ENCODE measurements at places on chromosomes 5 and 9.

- no peak for DNase-seq
Measured at GRCh38 chr5:74035521-74035937, 409.5 kb downstream of the ARHGEF28 start.

DNA sequence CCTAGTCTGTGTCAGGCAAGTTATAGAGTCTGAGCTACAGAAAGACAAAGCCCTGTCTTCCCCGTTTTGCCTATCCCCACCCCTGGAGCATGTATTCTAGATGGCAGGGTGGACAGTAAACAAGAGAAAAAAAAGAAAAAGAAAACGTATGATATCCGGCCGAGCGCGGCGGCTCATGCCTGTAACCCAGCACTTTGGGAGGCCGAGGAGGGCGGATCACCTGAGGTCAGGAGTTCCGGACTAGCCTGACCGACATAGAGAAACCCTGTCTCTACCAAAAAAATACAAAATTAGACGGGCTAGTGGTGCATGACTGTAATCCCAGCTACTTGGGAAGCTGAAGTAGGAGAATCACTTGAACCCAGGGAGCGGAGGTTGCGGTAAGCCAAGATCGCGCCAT is 523.0 kb upstream of the CDH9 start:
- DNase-seq: no peak

GRCh38 chr5:118968925-118969375 is 19.4 kb downstream of the DTWD2 start:
- no peak for DNase-seq

- DNase-seq: no peak
Measured at GRCh38 chr5:172973931-172974330, 9.6 kb upstream of the ATP6V0E1 start.

DNA sequence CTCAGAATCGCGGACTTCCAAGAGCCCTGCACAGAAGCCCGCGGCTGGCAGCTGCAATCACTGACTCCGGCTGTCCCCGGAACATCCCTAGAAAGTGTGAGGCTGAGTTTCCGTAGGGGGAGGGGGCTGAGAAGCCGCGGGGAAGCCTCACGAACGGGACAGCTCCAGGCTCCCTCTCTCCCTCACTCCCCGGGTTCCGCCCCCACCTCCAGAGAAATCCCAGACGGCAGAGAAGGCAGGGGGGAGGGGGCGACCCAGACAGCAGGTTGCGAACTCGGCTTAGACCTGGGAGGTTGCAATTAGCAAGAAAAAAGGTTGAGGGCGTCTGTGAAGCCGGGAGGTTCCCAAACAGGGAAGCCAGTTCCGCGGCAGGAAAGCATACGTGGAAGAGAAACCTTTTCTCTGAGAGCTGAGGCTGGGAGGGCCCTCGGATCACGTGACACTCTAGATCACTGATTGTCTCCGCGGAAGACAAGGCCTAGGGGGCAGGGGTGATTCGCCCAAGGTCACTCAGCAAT is 73.8 kb upstream of the CPLX2 start:
- DNase-seq: no peak

GRCh38 chr5:129018837-129019236 is 53.5 kb downstream of the SLC27A6 start:
- no peak for DNase-seq

DNA sequence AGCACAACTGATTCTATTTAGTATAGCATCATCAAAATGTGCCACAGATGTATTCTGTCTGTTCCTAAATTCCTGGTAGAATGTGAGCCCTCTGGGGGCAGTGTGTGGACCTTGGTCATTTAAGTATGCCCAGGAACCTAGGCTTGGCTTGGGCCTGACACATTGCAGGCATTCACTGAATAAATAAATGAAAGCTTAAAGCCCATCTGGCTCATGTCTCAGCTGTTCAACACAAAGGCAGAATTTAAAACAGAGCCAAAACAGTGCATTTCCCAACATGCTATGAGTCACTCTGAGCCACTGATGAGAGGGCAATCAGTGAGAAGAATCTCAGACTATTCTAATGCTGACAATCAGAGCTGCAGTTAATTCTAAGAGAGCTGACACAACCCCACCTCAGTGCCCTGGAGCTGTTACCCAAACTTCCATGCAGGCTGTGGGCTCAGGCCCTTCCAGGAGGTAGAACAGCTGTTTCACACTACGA is 8.1 kb downstream of the FAM193B start:
- DNase-seq: no peak

DNA sequence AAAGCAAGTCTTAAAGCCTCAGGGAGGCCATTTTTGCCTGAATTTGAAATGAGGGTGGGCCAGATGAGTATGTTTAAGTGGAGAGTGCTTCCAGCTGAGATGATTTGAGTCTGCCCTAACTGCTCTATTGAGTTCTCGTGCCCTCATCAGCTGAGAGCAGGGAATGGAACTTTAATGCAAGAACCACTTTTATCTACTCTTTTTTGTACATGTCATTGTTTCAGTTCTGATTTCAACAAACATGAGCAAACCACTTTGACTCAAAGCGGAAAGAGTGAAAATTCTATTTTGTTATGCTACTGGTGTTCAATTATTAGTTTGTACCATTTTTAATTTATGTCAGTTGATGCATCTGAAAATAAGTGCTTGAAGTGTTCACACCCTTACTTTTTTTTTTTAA is 35.8 kb downstream of the DCAF10 start:
- DNase-seq: no peak

DNA sequence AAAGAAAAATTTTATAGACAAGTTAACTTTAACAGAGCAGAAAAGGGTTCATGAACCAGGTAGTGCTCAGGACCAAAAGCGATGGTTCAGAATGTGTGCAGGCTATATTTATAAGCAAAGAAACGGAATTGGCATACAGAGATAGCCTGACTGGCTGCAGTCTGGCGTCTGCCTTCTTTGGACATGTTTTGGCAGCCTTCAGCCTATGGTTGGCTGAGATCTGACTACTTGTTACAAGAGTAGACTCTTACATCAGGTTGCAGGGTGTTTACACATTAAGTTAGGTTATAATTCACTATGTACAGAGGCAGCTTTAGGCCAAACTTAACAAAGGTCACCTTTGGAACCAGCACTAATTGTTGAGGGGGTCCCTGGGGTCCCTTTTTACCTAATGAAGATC is 7.0 kb downstream of the NOP16 start:
- DNase-seq: no peak

DNA sequence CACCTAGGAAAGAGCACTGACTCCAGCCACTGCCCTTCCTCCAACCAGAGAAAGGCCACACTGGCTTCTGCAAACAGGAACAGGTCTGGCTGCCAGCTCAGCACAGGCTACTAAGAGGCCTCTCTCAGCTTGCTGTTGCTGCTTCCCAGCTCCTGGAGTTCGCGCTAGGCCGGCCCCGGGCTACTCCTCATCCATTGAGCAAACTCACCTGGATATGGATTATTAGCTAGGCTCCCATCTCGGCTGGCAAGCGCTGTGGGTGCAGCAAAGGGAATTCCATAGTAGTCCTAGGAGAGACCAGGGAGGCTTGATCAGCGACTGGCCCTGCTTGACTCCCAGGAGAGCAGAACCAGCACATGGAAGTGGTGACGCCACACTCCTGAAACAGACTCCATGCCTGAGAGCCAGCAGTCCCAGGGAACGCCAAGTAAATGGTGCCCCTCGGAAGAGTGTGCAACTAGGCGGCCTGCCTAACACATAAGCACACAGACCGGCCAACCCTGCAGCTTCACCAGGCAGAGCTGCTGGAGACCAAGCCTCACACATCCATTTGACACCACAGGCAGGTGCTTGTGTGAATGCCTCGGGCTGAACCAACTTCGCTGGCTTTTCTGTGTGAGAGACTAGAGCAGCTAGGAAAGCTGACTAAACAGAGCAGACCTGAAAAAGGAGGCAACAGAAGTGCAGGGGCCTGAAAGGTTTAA is 107.2 kb downstream of the UBE2R2 start:
- DNase-seq: no peak

- no peak for DNase-seq
Measured at GRCh38 chr5:73338256-73339050, 110.1 kb downstream of the FOXD1 start.

GRCh38 chr5:21236971-21237427 is 1249.0 kb upstream of the CDH18 start:
- no peak for DNase-seq

GRCh38 chr9:100575006-100575405 is 2.9 kb upstream of the CAVIN4 start:
- no peak for DNase-seq

- no peak for DNase-seq
Measured at GRCh38 chr5:2780421-2781171, 29.1 kb upstream of the IRX2 start.

GRCh38 chr5:171162596-171162995 is 146.5 kb upstream of the TLX3 start:
- DNase-seq: no peak

GRCh38 chr5:175814691-175815090 is 56.7 kb upstream of the CPLX2 start:
- no peak for DNase-seq

GRCh38 chr5:169988206-169988605 is 7.9 kb upstream of the INSYN2B start:
- no peak for DNase-seq

DNA sequence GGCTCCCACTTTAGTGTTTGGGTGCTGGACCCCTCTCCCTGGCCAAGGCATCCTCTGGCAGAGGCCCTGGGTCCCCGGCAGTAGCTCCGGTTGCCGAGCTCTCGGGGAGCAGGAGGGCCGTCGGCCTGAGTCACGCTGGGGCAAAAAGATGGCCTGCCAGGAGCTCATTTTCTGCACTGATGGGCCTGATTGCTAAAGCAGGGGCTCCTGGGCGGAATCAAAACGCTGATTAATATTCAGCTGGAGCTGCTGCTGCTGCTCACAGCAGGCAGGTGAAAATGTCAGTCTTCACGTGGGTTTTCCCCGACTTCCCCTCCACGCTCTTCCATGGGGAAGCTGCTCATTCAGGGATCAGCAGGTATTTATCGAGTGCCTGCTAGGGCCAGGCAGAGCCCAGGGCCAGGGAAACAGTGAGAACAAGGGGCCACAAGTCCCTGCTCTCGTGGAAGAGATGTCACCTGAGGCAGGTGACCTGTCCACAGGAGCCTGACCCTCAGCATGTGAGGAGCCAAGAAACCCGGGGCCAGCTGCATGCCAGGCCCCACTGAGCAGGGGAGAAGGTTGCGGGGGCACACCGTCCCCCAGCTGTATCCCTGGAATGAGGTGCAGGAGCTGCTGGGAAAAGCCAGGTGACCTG is 22.1 kb downstream of the LAMC3 start:
- DNase-seq: no peak

DNA sequence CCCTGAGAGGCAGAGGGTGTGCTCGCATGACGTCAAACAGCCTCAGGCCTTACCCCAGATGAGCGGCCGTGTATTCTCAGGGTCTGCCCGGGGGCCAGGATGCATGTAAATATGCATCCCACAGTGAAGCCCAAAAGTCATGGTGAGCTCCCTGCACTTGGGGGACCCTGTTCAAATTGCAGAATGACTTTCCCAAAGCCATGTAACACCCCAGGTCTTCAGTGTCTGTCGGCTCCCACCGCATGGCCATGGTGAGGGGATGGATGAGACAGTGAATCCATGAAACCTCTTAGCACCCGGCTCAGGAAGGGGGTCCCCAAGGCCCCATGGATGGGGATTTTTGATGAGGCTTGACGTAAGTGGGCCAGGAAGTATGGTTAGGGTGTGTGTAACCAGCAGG is 9.3 kb upstream of the COL5A1 start:
- no peak for DNase-seq

GRCh38 chr9:116661037-116661954 is 25.8 kb upstream of the TRIM32 start:
- no peak for DNase-seq

GRCh38 chr5:72667708-72668107 is 148.8 kb upstream of the TNPO1 start:
- no peak for DNase-seq

- no peak for DNase-seq
Measured at GRCh38 chr5:179457612-179458011, 92.7 kb upstream of the RUFY1 start.

DNA sequence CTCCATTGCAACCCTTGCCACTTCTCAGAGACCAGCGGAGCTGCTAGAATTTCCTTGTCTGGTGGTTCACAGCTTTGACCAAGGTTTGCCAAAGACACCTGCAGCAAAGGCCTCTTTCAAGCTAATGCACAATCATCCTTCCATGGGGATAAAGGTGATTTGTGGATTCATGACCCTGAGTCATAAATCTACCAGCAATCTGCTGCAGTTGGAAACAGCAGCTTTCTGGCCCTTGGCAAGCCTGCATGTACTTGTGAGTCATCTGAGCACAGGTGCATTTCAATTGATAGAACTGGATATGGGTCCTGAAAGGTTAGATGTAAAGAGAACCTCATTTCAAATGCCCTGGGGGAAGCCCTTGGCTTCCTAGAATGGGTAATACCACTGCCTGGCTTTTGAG is 21.6 kb upstream of the TCF7 start:
- DNase-seq: no peak

GRCh38 chr5:34486160-34486848 is 169.8 kb upstream of the RAI14 start:
- DNase-seq: peak; percentile 45

DNA sequence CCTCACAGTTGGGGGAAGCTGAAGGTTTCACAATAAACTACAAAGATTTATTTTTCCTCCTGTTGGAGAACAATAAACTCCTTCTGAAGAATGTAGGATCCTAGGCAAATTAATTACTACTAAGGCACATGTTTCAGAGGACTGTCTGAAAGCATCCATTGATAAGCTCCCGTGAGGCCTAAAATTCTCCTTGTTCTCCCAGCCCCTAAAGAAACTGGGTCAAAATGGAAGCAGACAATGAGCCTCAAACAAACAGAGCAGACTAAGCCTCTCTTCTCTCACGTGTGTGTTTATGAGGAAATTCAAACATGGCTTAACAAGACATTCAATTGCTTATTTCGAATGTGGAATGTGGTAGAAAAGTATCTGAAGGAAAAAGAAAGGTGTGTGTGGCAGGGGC is 249.0 kb downstream of the GLIS3 start:
- DNase-seq: no peak

GRCh38 chr9:133026426-133026825 is 4.4 kb upstream of the GTF3C5 start:
- DNase-seq: no peak

DNA sequence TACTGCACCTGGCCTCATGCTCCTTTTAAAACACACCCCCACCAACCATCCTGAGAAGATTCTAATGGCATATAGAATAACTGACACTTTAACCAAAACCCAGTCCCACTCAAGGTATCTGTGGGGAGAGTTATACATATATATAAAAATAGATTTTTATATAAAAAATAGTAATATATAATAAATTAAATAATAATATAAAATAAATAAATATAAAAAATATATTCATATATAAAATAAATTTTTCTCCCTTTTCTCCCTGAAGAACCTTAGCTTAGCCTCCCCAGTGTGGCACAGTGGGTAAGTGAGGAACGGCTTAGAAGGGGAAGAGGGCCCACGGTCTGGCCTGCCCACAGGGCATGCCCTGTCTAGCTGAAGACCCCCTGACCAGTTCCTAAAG is 51.1 kb upstream of the SSBP2 start:
- no peak for DNase-seq

- DNase-seq: no peak
Measured at GRCh38 chr5:158121678-158122077, 262.7 kb upstream of the CLINT1 start.

GRCh38 chr5:77224672-77225355 is 14.3 kb downstream of the PDE8B start:
- no peak for DNase-seq
